ENCODE measurements at places on chromosomes 3 and 15.

DNA sequence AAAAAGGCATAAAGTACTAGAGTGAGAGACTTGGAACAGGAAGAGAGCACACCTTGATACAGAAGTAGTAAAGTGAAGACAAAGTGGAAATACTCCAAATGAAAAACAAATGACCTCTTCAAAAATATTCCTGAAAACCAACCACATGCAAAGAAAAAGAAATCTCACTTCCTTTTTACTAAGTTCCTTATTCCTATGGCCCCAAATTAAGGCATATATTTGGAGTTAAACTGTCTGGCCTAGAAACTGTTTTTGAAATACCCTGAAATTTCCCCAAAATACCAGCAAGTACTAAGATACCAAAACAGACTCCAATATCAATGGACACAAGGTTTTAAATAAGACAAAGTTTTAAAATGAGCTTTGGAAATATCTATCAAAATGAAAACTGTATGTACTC, 58.2 kb downstream of the ZNF148 start:
- no peak for DNase-seq

DNA sequence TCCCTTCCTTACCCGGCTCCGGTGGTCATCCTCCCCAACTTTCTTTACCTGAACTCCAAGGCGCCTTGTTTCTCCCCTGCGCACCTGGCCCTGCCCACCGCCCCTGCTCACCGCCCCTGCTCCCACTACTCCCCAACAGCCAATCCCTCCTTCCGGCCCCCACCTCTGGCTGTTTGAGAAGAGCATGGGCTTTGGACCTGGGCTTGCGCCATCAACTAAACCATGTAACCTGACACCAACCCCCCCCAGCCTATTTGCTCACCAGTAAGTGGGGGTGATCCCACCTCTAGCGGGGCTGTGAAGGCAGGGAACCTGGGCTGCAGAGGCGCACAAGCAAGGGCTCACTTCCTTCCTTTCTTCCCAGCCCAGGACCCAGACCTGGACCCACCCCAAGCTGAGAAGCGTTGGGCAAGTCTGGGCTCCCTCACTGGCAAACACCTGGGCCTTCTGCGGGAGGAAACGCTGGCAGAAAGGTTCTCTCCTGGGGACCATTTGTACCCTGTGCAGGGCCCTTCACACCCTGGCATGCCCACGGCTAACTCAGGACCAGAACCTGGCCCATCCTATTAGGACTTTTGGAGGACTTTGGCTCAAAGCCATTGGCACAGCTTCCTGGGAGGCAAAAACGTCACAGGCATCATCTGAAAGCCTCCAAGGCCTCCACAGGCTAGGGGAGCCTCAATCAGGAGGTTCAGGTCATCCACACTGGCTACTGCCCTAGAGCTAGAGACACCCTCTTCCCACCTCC, at the start of gene PLXNB1:
TSS of gene PLXNB1 (minus strand) at position 127 of the 748 bp plus-strand sequence. CDS start 5,475 bp downstream, outside the sequence.
- peak; percentile 78 for DNase-seq

DNA sequence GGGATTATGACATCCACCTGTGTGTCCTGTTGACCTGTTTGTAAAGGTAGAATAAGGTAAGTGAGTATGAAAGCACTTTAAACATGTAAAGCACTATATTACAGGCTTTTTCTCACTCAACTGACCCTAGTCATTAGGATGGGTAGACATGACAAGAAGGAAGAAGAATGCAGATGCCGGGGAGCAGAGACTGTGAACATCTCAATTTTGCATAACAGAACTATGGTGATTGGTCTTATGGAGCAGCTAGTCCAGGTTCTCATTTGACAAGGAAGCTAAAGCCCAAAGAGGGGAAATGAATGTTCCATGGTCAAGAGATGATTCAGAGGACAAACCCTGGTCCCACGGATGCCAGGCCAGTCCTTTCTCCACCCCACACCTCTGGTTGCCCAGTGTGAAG, 200.1 kb upstream of the BCL6 start:
- DNase-seq: no peak

GRCh38 chr3:165192610-165193192, 3.5 kb downstream of the SLITRK3 start:
- no peak for DNase-seq

GRCh38 chr3:160665784-160666526, 11.0 kb upstream of the ARL14 start:
- peak; percentile 96 for DNase-seq

- DNase-seq: peak; percentile 23
Observed at GRCh38 chr3:104825116-104825515, 541.6 kb upstream of the ALCAM start.

DNA sequence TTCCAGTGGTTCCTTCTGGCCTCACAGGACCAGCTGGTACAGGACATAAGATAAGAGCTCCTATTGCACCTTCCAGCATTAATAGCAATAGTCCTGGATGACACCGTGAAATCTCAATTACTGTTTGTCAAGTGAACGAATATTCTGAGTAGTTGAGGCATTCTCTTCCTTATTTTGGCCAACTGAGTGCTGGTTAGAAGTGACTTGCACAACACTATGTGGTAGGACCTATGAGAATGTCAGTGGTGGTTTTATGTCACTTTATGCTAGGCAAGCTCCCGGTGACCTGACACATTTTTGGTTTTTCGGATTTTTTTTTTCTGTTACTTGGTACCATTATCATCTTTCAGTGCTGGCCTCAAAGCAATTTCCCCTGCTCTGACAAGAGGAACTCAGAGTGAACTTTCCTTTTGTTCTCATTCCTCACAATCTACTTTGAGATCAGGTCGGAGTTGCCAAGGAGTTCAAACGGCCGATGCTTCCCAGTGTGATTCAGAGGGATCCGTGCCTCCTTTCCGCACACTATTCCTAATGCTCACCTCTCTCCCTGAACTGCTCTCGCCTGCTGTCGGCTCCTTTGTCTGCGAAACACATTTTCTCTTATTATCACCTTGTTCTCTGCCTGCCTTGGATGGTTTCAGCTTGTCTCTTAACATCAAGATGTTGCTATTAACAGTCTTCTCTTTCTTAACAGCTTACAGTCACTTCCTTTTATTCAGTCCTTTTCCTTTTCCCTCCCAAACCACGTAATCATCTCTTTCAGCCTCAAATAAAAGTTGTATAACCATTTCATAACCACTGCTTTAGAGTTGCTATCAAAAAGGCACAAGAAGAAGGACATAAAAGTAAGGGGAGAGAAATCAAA, 35.8 kb downstream of the QTRT2 start:
- DNase-seq: no peak

GRCh38 chr3:192207651-192208050, 519.7 kb downstream of the FGF12 start:
- no peak for DNase-seq

- peak; percentile 70 for DNase-seq
Observed at GRCh38 chr3:185724761-185725160, 100.1 kb downstream of the IGF2BP2 start.

- peak; percentile 39 for DNase-seq
Observed at GRCh38 chr15:51382787-51383186, 41.3 kb downstream of the GLDN start.

DNA sequence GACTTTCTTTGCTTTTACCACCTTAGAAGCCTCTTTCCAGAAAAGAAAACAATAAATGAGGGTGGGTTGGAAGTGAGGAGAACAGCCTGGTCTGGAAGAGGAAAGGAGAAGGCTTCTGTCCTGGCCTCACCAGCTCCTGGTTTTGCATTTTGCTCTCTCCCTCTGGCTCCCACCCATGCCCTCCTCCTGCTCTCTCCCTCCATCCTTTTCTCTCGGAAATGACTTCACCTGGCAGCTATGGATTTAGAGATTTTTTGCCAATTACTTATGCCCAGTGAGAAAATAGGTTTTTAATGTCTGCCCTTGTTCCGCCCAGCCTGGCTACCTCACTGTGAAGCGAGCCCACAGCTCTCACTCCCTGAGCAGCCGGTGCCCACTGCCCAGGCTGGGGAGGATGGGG, 77.9 kb upstream of the NTRK3 start:
- DNase-seq: no peak

DNA sequence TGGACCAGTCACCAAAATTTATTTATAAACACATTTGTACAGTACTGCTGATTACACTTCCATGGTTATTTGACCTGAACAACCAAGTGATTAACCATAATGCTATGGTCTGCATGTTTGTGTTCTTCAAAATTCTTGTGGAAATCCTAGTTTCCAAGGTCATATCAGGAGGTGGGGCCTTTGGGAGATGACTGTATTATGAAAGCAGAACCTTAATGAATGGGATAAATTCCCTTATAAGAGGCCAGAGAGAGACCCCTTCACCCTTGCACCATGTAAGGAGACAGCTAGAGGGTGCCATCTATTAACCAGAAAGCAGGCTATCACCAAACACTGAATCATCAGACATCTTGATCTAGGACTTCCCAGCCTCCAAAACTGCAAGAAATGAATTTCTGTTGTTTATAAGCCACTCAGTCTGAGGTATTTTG, 1.9 kb downstream of the SCAPER start:
- peak; percentile 59 for DNase-seq

DNA sequence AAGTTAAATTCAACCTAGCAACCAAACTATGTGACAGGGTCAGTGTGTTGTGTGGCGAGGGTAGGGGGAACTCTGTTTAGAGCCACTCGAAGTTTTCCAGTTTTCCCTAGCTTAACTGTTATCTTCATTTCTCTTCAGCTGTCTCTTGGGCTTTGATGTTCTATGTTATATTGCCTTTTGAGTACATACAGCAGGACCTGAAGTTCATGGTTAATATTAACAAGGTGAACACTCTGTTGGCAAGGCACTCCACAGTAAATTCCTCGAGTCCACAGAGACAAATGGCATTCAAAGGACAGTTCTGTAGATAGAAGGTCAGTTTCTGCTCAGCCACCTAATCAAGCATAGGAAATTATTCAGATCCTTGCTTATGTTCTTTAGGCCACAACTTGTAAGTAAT, 147.9 kb upstream of the DPH6 start:
- DNase-seq: no peak

GRCh38 chr3:10757021-10757820, 58.8 kb upstream of the SLC6A11 start:
- no peak for DNase-seq

DNA sequence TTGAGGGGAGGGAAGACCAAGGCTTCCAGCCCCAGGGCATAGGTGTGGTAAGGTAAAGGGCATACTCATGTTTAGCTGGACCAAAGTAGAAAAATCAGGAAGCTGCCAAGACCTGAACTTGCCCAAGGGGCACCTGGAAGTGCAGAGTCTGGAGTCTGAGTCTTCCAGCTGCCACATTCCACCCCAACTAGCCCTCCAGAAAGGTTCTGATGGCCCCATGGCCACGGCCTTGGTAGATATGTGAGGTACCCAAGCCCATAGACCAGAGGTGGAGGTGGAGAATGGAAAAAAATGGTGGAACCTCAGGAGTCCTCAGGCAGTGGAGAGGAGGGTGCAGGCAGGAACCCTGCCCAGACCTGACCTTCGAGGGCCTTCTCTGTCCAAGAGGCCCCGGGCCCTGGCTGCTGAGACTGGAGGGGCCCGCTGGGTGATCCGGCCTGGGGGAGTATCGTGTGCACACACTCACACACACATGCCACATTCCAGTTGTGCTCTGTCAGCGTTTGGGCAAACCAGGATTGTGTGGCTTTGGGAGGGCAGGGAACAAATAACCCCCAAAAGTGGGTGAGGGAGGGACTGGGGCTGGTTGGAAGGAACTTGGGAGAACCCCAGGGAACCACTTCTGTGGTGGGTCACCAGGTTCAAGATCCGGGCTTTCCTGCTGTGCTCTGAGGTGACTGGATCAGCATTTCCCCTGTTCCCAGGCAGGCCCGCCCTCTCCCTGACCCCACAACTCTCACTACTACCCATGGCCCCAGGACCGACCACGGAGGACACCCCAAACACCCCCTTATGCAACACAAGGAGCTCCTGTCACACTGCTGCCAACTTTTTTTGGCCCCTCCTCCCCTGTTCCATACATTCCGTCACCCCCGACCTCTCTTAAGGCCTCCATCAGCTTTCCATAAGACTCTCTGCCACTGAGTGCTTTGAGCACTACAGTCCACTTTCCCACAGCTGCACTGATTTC, 11.6 kb downstream of the MYL3 start:
- no peak for DNase-seq

GRCh38 chr15:64006642-64007041, 39.6 kb downstream of the DAPK2 start:
- DNase-seq: no peak

DNA sequence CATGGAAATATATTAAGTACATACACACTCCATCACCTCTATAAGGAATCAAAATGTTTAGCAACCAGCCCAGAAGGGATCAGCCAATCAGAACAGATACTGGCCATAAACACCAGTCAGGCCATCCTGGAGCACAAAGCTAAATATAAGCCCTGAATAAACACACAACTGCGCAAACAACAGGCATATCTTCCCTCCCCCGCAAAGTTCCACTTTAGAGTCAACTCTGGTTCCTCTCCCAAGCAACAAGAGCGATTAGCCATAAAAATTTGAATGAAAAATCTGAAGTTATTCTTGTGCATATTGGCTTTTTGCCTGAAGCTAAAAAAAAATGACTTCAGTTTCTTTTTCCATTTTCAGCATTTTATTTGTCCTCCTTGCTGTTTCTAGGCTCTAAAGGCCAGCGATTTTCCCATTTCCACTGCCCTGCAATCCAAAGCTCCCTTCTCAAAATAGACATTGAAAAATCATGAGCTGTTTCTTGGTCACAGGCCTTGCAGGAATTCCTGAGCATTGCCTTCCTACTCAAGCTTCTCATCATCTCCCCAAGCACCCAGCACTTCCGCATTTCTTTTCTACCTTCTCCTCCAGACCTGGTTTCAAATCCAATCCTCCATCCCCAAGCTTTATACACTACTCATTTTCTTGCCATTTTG, 247.9 kb downstream of the ZMAT3 start:
- no peak for DNase-seq

- no peak for DNase-seq
Observed at GRCh38 chr3:54873059-54874010, 54.5 kb downstream of the LRTM1 start.

DNA sequence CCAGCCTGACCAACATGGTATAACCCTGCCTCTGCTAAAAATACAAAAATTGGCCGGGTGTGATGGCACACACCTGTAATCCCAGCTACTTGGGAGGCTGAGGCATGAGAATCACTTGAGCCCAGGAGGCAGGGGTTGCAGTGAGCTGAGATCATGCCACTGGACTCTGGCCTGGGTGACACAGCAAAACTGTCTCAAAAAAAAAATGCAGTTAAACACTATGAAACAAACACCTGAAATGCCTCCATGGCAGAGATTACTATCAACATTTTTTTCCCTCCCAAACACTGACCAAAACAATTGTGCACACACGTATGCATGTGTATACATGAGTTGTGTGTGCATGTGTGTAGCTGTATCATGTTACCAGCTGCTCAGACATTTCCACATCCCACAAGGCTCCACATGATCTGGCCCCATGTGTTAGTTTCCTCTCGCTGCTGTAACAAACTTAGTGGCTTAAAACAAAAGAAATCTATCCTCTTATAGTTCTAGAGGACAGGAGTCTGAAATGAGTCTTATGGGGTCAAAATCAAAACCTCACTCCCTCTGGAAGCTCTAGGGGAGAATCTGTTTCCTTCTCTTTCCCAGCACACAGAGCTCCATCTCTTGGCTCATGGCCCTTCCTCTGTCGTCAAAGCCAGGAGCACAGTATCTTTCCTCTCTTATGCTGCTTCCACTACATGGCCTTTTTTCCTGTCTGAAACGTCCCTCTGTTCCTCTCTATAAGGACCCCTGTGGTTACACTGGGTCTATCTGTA, 34.5 kb downstream of the SLC41A3 start:
- no peak for DNase-seq

Measured in fibroblast of lung (primary cell).